ENCODE measurements at places on chromosomes 3 and 15. TPM values are rescaled to one million over a fixed set of nuclear protein-coding genes. Genes with fewer than 3 reads are reported as not detected.

- DNase-seq, result no peak
Measured at GRCh38 chr15:61122647-61123375, 106.3 kb downstream of the RORA start.

GRCh38 chr3:63992516-63993209 lies 30.6 kb downstream of the PSMD6 start:
- DNase-seq, result no peak

- no peak for DNase-seq
Measured at GRCh38 chr3:37680401-37680800, 181.3 kb upstream of the CTDSPL start.

- no peak for DNase-seq
Measured at GRCh38 chr3:138418601-138419206, 15.7 kb upstream of the ESYT3 start.

- DNase-seq, result no peak
Measured at GRCh38 chr3:182735672-182736071, 57.6 kb upstream of the ATP11B start.

DNA sequence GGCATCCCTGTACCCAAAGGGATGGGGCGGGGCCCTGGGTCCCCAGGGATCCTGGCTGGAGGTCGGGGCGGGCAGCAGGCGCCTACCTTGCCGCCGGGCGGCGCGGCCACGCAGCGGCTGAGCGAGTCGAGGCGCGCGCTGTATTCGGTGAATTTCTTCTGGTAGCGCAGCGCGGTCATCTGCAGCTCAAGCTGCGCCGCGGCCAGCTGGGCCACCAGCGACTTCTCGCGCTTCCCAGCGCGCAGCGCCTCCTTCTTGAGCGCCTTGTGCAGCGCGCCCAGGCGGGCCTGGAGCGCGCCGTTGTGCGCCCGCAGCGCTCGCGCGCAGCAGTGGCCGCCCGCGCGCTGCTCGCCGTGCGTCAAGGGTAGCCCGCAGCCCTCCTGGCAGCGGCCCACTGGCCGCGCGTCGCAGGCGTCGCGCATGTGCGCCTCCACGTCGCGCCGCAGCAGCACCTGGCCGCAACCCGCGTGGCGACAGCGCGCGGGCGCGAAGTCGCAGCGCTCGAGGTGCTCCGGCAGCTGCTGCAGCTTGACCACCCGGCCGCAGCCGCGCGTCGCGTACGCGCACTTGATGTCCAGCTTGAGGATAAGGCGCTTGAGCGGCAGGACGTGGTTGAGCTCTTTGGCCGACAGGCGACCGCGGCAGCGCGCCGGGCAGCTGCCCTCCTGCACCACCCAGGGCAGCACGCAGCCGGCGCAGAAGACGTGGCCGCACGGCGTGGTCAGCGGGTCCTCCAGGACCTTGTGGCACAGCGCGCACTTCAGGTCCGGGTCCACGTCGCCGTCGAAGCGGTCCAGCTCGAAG lies 522 bp downstream of the PDZRN3 start:
- peak; percentile 74 for DNase-seq

- DNase-seq, result no peak
Measured at GRCh38 chr3:45366290-45366689, 22.1 kb upstream of the LARS2 start.

- no peak for DNase-seq
Measured at GRCh38 chr15:32857732-32858131, 139.9 kb downstream of the GREM1 start.

DNA sequence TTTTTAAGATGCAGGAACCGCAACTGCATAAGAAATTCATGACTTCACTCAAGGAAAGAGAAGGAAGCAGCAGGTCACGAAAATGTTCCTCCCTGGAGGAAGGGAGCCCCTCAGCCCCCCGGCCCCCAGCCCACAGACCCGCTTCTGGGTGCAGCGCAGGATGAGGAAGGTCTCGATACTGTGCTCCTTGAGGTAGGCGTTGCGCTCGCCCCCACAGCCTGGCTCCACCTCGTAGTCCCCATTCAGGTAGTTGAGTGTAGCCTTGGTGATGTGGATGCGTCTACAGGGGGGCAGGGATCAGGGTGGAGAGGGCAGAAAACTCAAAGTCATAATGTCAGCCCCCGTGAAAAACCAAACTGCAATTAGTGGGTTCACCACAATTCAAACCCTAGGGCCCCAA lies 121.4 kb downstream of the ADCY5 start:
- no peak for DNase-seq

DNA sequence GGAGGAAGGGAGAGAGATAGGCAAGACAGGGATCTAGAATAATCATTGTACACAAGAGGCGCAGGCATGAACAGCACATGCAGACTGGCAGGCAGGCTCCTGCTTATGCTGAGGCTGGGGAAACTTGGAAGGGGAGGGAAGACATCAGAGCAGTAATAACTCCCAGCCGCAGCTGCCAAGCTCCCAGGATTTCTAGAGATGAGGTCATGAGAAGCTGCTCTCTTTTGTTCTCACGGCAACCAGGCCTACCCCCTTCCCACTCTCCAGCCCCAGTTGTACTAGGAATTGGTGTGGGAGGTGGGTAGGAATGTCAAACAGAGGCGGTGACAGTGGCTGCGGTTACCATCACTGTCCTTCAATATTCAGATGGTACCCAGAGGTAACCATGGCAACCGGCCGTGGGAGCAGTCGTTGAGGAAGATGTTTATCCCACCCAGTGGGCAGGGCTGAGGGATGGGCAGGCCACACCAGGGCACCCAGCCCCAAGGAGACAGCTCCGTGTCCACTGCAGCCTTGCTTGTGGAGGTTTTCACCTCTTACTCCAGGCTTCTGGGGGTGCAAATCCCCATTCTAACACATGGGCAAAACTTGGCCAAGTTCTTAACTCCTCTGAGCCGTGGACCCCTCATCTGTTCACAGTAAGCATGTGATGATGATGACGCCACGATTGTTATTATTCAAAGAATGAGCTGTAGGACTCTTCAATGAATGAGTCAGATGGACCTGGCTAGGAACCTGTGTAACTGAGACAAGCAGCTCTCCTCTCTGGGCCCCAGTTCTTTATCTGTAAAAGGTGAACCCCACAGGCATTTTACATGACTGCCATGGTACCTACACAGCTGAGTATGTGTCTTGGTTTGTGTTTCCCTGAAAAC lies 360.8 kb upstream of the PROK2 start:
- DNase-seq, result no peak

GRCh38 chr3:127226946-127227842 lies 34.3 kb downstream of the PRR23E start:
- peak; percentile 48 for DNase-seq

- peak; percentile 18 for DNase-seq
Measured at GRCh38 chr3:125437631-125438435, 62.7 kb upstream of the ZNF148 start.

GRCh38 chr15:47614360-47615011 lies 102.8 kb upstream of the SEMA6D start:
- DNase-seq, result no peak

- no peak for DNase-seq
Measured at GRCh38 chr3:61719278-61719977, 158.1 kb downstream of the PTPRG start.

- DNase-seq, result no peak
Measured at GRCh38 chr3:52507359-52507758, 12.2 kb downstream of the STAB1 start.

- DNase-seq, result peak; percentile 98
Measured at GRCh38 chr3:52019352-52020080, 23.8 kb upstream of the RPL29 start.

- no peak for DNase-seq
Measured at GRCh38 chr3:151165226-151165625, 37.8 kb downstream of the GPR171 start.

- DNase-seq, result no peak
Measured at GRCh38 chr3:105944721-105945120, 75.9 kb upstream of the CBLB start.

GRCh38 chr15:45948181-45948621 lies 313.4 kb downstream of the SQOR start:
- no peak for DNase-seq

- DNase-seq, result no peak
Measured at GRCh38 chr3:30708472-30708871, 102.1 kb downstream of the TGFBR2 start.

- DNase-seq, result no peak
Measured at GRCh38 chr15:90998737-90999136, 4.4 kb upstream of the PRC1 start.

DNA sequence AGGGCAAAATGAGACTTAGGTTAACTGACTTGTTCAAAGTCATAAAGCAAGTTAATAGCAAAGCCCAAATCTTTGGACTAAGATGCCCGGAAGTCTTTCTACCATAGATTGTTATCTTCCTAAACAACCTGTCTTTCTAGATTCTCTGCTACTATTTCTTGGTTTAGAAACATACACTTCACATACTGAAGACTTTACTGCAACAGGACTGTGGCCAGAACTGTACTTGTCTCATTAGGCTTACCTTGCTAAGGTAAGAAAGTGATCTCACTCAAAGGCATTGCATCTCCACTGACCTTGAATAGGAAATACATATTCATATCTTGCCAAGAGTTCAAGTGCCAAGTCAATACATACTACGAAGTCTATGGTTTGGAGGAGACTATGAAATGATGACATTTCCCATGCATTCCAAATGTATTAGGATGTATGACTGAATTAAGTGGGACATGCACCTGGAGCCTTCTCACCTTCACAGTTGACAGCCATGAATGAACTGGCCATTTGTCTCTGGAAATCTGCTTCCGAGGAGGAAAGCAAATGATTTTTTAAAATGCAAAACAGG lies 5.0 kb downstream of the ZDHHC3 start:
- no peak for DNase-seq

- DNase-seq, result no peak
Measured at GRCh38 chr3:49530231-49530630, 24.0 kb upstream of the BSN start.

GRCh38 chr15:60195611-60196010 lies 191.5 kb downstream of the FOXB1 start:
- DNase-seq, result no peak

DNA sequence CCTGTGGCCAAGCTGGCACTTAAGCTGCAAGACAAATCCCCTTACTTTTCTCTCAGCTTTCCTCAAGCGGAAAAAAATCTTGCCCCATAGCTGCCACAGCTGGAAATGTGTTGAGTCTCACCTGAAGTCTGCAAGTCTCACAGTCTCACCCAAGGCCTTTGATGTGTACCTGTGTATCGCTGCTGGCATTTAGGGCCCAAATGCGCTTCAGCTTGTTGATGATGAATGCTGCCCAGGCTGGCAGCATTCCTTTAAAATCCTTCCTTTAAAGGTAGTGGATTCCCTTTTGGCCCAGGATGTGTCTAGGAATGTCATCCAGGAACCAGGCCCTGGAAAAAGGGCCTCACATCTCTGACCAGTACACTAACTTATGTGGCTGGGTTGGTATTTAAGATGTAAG lies 7.0 kb downstream of the OR5K4 start:
- DNase-seq, result no peak

DNA sequence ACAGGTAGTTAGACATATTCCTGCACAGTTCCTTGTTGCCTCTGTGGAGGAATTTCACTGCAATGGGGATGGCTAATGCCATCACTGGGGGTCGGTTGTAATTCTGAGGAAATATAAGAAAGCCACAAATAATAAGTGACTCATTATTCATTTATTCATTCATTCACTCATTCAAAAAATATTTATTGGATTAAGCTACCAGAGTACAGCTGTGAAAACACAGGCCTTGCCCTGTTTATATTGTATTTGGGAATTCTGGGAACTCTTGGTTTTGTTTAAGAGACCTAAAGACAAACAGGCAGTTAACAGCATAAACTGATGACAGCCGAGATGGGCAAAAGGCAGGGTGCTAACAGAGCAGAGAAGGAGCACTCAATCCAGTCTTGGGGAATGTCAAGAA lies 23.6 kb downstream of the PTX3 start:
- no peak for DNase-seq

The ADGRG7 gene
- total RNA-seq, result not detected

The GNAT1 gene
- total RNA-seq, result not detected

The PLIN1 gene
- 9.8 TPM for total RNA-seq

The SERPINI2 gene
- total RNA-seq, result not detected

The KIAA1143 gene
- total RNA-seq, result 32.7 TPM

The CDCP1 gene
- total RNA-seq, result 0.55 TPM

The HIGD2B gene
- total RNA-seq, result not detected

The CD80 gene
- total RNA-seq, result not detected

The C3orf49 gene
- not detected for total RNA-seq

The PSMD2 gene
- total RNA-seq, result 831 TPM

The ZNF660 gene
- 0.36 TPM for total RNA-seq

The TRPM1 gene
- not detected for total RNA-seq

The OXTR gene
- total RNA-seq, result 0.20 TPM

The SEMA3F gene
- total RNA-seq, result 6.6 TPM

The NUDT16 gene
- total RNA-seq, result 14.0 TPM

The SLC6A20 gene
- total RNA-seq, result 0.49 TPM

The CSPG5 gene
- total RNA-seq, result 0.20 TPM

The GPR149 gene
- not detected for total RNA-seq

Measured in gastrocnemius medialis (tissue), 4 donors.